NCI-H1417 treated with DMSO at 0.1 percent for 48 hours (cell line): ENCODE measurements at places on chromosomes 12 and 14.

GRCh38 chr14:66045572-66046021 is 440.6 kb upstream of the CCDC196 start:
- DNase-seq, result no peak

GRCh38 chr12:59122784-59123183 is 202.5 kb upstream of the LRIG3 start:
- no peak for DNase-seq

DNA sequence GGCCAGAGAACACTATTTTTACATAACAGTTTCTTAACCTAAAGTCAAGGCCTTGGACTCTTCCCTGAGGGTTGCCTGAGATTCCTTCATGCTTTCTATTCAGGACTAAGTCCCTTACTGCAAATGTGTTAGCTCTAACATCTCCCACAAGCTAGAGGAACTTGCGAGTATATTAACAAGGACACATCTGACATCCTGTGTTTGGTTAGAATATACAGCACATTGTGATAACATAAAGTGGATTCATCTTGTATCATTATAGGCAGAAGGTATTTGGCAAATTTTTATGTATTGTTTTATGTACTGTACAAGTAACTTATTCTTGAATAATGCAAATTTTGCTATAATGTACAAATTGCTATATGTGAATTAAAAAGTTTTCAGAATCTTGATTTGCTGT is 45.5 kb downstream of the SH2B3 start:
- DNase-seq, result no peak

- DNase-seq, result no peak
Observed at GRCh38 chr12:19088606-19089005, 40.9 kb upstream of the PLEKHA5 start.

DNA sequence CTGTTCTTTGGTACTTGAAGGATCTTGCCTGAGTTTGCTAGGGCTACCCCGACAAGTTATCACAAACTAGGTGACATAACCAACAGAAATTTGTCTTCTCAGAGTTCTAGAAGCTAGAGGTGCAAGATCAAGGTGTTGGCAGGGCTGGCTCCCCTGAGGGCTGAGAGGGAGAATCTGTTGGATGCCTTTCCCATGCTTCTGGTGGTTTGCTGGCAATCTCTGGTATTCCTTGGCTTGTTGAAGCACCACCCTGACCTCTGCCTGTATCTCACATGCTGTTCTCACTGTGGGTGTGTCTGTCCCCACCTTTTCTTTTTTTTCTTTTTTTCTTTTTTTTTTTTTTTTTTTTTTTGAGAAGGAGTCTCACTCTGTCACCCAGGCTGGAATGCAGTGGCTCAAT is 81.2 kb downstream of the VCPKMT start:
- DNase-seq, result no peak

DNA sequence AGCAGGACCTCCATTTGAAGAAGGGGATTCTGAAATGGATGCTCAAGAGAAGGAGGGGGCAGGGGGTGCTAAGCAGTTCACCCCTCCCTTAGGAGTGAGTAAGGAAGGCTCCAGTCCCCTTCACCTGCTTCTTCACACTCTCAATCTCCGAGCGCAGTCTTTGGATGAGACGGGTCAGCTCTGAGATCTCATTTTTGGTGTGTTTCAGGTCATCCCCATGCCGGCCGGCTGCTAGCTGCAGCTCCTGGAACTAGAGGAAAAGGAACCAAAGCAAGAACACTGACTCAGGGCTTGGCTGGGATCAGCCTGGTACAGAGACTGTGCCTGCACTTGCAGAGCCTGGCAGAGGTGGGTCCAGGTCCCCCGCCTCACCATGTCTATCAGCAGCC is 7.3 kb downstream of the KRT73 start:
- DNase-seq, result no peak

GRCh38 chr12:47382305-47382704 is 302.5 kb upstream of the AMIGO2 start:
- no peak for DNase-seq

GRCh38 chr14:102063808-102064429 is 22.9 kb downstream of the HSP90AA1 start:
- DNase-seq, result no peak

GRCh38 chr12:49253033-49253623 is 11.8 kb upstream of the TUBA1C start:
- no peak for DNase-seq

GRCh38 chr14:81222126-81222525 is 1.4 kb upstream of the GTF2A1 start:
- no peak for DNase-seq

GRCh38 chr14:42277840-42278239 is 671.2 kb downstream of the LRFN5 start:
- no peak for DNase-seq

DNA sequence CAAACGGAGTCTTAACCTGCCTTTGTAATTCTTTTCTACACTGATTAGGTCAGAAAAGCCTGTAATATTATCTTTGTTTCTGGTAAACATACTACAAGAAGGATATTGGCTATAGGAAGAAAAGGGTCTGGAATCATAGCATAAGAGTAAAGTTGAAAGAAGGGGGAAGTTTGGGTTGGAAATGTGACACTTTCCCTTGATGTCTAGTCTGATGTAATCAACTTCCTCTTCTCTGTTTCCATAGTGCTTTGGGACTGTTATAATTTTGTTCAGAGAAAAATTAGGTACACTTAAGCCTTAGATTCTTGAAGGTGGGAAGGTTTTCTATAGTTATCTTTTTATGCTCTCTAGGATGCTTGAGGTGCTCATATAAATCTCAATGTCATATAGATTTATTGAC is 322.2 kb downstream of the AEBP2 start:
- DNase-seq, result no peak

GRCh38 chr12:91111366-91112325 is at the start of gene LUM:
LUM (minus strand) TSS chr12:91111494; CDS start chr12:91108979, 2,515 bp downstream.
- DNase-seq, result no peak

- no peak for DNase-seq
Observed at GRCh38 chr14:50736932-50737419, 68.9 kb upstream of the SAV1 start.
